Psoas muscle (tissue), 8 donors: ENCODE measurements at places on chromosomes 16 and 17. TPM values are rescaled to one million over a fixed set of nuclear protein-coding genes. Genes with fewer than 3 reads are reported as not detected.

The GNGT2 gene
- total RNA-seq, result 0.39 TPM

DNA sequence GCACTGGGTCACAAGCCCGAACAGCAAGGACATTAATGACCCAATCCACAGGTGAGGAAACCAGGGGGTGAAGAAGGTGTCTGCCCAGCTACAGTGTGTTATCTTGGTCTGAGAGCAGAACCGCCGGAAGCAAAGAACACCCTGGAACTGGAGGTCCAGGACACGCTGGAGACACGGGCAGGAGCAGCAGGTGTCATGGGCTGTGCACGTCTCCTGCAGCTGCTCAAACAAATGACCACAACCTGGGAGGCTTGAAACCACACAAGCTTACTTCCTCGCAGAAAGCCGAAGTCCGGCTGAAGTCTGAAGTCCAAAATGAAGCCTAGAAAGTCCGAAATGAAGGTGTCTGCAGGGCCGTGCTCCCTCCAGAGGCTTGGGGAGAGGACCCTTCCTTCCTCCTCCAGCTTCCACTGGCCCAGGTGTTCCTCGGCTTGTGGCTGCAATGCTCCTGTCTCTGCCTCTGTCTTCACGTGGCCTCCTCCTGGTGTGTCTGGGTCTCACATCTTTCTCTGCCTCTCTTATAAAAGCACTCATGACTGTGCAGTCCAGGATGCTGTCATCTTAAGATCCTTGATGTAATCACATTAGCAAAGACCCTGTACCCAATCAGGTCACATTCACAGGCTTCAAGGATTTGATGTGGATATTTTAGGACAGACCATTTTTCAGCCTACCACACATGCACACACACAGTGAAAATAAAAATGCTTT, 351.2 kb downstream of the C16orf95 start:
- no peak for DNase-seq

- DNase-seq, result no peak
Measured at GRCh38 chr17:36599546-36600250, 1.7 kb upstream of the MRM1 start.

DNA sequence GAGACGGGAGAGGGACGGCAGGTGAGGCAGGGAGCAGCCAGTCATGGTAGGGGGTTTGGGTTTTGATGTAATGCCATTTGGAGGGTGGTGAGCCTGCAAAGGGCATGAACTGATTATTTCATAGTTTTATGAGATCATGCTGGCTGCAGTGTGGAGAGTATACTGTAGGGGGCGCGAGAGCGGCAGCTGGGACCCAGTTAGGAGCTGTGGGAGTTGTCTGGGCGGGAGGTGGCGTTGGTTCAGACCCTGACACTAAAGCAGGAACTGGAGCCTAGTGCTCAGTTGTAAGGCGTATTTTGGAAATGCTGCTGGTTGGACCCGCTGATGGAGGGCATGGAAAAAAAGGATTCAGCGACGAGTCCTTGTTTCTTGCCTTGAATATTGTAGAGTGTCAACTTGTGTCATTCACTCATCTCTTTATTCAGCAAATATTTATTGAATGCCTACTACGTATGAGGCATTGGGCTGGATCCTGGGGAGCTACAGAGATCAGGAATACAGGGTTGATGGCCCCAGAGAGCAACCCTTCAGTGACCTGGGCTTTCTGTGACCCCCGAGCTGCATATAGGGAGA, 23.7 kb upstream of the KDM8 start:
- DNase-seq, result peak; percentile 84
